NCI-H774 (cell line): ENCODE measurements at places on chromosomes 16 and 17.
A peak's percentile ranks its signal among the peaks of the same experiment; 100 is the strongest.

DNA sequence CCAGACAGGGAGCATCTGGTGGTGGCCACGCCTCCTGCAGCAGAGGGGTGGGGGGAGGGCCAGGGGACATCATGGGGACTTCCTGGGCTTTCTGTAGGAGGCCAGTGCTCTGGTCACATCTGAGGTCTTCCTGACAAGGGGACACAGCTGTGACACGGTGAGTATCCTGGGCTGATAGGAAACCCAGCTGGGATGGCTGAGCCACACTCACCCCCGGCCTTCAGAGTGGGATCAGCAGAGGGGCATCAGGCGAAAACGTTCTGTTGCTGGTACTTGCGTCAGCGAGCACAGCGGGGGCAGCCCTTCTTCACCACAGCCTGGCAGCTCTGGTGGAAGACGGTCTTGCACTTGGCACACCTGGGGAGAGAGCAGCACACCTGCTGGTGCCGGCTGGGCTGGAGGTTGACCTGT, 122.9 kb upstream of the SMURF2 start:
- no peak for DNase-seq

DNA sequence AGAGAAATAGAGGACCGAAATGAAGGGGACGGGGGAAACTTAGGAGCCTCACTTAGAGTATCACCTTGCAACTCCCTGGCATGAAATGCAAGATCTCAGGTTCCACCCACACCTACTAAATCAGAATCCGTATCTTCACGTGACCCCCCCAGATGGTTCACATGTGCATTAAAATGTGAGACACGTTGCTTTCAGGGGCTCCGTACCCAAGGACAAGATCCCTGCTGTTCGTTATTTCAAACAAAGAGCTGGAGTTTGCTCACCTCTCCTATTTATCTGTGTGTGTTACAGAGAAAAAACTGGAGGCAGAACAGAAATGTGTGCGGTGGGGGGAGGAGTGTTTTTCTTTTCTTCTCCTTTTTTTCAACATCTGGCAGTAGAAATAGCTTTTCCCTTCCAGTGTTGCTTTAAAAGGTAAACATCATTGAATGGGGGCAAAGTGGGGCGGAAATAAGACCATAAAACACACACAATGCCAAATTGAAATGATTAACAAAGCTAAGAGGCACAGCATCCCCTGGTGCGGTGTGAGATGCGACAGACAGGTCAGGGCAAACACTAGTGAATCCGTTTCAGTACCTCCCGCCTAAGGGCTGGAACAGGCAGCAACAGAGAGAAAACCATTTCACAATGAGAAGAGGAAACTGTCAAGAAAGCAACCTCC, 145.4 kb downstream of the SOX9 start:
- DNase-seq: peak; percentile 22

DNA sequence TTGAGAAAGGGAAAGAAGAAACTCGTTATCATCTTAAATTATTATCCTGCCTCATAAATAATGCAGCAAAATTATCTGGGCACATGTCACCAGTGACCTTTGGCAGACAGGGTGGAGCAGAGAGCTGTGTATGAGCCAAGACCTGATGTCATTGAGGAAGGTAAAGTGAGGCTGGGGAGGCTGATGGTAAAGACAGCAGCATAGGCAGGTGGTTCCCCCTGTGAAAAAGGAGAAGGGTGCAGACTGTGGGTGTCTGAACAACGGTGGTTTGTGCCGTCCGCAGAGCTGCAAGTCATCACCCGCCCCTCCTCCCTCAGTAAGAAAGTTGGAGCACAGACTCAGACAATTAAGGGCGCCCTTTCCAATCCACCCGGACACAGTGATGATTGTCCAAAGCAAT, 30.8 kb upstream of the METTL16 start:
- no peak for DNase-seq

GRCh38 chr17:50270435-50271362, 3.6 kb upstream of the TMEM92 start:
- no peak for DNase-seq
